T47D (cell line): ENCODE measurements at places on chromosomes 12 and 14.

DNA sequence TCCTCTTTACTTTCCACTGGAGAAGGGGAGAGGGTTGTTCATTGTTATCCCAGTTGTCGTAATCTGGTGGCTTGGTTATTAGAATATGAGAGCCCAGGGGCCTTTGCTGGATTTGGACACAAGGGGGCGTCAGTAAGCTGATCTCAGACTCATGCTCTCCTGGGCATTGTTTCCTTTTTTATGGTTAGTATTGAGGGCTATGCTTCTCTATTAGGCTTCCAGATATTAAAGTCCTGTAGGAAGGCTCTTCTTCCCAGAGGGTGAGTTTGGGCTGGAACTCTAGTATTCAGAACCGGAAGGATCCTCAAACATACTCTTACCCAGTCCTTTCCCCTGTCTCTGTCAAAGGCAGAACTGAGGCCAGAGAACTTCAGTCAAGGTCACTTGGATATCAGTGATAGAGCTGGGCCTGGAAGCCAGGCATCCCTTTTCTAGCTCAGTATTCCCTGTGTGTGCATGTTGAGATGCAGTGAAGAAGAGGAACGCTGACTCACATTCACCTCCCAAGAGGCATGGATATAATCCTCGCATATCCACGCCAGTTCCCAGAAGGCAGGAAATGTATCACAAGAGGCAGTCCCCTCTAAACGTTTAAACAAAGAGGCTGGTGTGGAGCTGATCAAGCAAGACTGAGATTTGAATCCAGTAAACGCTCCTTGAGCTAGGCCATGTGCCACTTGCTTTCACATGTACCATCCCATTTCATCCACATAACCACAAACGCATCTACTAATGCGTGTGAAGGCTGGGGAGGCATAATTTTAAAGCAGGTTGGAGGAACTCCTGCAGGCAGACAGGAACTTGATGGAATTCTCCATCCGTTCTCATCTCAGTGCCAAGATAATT lies 41.6 kb downstream of the UBE3B start:
- DNase-seq, result peak; percentile 77

DNA sequence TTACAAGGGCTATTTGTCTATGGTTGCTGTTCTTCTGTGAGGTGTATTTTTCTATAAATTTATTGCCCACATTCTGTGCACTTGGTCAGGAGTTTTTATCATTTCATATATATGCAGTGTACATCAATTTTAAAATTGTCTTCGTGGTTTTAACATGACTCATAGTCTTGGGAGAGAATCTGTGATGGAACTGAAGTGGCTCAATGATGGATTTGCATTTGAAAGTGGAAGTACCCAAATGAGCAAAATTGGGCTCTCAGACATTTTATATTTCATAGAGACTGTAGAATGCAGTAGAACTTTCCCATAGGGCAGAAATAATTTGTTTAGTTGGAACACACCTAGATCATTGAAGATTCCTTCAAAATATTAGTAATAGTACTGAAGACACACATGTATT lies 1.9 kb upstream of the SCFD1 start:
- no peak for DNase-seq

GRCh38 chr14:22882529-22883172 lies 371 bp upstream of the REM2 start:
- peak; percentile 92 for DNase-seq

DNA sequence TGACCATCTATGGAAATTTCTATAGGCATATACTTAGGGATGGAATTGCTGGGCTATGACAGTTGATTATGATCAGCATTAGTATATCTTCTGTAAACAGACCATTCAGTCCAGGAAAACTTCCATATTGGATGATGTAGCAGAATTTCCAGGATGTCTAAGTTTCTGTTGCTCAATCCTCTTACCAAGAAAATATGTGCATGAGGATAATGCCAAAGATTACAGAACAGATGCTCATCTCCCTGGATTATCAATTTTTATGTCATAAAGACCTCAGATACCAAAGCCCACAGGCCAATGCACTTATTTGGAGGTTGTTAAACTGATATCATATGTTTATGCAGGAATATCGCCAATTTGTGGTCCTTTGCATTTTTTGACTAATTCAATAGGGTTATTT lies 354.4 kb upstream of the FLRT2 start:
- no peak for DNase-seq

- no peak for DNase-seq
Observed at GRCh38 chr12:6355491-6356373, 13.9 kb upstream of the TNFRSF1A start.

DNA sequence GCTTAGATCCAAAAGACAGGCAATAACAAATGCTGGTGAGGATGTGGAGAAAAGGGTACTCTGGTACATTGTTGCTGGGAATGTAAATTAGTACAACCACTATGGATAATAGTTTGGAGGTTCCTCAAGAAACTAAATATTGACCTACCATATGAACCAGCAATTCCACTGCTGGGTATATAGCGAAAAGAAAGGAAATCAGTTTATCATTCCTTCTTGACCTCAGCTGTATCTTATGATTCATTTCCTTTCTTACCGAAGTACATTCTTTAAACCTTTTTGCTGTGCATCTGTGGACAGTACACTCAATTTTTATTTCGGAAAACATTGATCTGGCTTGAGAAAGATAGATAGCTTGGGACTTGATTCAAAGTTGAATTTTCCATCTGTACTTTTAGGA lies 183.2 kb upstream of the LRFN5 start:
- DNase-seq, result no peak

GRCh38 chr12:40331886-40332285 lies 107.1 kb downstream of the LRRK2 start:
- DNase-seq, result no peak

- no peak for DNase-seq
Observed at GRCh38 chr14:77158175-77158881, 16.7 kb upstream of the ZDHHC22 start.

- DNase-seq, result no peak
Observed at GRCh38 chr14:78329371-78329770, 159.2 kb downstream of the NRXN3 start.

GRCh38 chr14:94423453-94424056 lies 29.0 kb downstream of the SERPINA11 start:
- DNase-seq, result peak; percentile 95

DNA sequence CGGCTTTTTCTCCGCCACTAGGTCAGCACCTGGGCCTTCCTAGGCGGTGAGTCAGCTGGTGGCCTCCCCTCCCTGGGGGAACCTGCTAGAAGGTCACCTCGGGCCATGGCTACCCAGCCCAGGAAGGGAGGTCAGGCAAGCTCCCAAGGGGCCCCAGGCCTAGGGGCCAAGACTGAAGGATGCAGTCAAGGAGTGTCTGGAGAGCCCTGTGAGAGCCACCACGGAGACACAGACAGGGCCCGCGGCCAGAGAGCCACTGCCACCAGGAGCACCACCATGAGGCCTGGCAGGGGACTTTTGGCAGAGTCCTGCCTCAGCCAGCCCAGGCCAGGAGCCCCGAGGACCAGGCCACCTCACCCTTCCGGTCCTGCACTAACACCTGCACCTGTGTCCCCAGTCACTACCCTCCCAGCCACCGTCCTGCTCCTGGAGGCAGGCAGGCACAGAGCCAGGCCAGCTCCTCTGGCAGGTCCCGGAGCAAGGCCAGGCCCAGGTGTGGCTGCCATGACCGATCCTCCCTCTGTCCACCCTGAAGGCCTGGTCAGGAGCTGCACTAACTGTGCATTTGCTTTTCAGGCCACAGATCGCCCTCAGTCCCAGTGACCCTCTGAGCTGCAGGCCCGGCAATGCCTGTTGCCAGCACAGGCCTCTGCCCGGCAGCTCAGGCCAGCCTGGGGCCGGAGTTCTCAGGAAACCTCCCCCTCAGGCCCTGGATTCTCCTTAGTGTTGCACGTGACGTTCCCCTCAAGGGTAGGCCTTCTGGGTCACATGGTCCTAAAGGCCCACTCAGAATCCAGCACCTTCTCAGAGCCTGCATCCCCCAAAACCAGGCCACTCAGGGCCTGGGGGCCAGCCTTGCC lies 6.9 kb downstream of the PHETA1 start:
- DNase-seq, result no peak

DNA sequence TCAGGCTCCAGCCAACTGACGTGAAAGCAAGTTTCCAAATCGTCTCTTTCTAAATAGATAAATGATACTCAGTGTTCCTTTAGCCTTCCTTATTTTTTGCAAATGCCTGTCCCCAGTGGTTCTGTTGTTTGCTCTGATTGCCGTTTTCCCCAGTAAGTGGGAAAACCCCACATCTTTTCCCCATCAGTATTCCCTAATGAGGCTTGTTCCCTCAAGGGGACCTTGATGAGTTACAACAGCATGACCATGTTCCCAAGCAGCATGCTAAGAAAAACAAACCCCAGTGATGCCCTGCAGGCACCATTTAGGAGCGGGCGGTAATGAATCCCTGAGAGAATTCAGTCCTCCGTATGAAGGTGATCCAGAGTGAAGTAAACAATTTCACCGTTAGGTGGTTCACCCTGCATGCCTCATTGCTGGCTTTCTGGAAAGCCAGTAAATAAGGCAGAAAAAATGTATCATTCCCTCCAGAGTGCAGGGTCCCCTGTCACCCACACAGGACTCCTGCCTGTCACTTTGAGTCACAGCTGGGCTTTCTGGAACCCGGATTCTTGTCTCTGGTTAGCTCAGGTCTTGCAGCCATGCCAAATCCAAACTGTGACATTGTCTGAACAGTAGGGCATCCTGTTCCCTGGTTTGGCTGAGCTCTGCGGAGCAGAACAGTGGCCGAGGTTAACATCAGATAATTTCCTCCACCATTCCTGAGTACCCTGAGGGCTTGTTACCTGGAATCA lies 222.6 kb downstream of the RGS6 start:
- no peak for DNase-seq

DNA sequence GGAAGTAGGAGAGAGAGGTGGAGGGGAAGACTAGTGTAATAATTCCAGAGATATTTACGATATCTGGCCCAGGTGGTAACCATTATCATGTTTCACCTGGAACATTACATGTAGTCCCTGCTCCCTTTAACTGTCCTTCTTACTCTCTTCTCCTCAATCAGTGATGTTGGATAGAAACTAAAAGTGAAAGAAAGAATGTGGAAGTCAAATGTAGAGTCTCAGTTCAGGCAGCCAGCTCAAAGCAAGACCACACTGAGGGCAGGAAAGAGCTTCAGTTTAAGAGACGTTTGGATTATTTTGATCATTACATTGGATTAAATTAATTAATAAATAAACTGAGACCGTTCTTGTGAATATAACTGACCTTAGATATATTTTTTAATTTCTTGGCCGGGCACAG lies 594.4 kb downstream of the FLRT2 start:
- DNase-seq, result no peak

GRCh38 chr12:7303230-7303629 lies 642 bp upstream of the ACSM4 start:
- no peak for DNase-seq

- DNase-seq, result no peak
Observed at GRCh38 chr12:122137229-122137628, 36.8 kb downstream of the IL31 start.

DNA sequence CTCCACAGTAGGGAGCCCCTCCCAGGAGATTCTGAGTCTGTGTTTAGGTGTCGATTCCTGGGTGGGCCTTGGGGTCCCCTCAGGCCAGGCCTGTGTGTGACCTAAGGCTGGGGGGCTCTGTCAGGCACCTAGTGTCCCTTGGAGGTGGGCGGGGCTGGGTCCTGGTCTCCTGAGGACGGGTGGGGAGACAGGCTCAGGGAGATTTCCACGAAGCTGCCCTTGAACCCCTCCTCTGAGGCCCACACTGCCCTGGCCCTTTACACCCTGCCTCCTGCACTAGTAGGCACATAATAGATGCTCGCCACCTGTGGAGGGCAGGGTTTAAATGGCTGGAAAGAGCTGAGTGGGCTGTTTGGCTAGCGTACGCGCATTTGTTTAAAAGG lies 32.9 kb downstream of the MEG3 start:
- no peak for DNase-seq

DNA sequence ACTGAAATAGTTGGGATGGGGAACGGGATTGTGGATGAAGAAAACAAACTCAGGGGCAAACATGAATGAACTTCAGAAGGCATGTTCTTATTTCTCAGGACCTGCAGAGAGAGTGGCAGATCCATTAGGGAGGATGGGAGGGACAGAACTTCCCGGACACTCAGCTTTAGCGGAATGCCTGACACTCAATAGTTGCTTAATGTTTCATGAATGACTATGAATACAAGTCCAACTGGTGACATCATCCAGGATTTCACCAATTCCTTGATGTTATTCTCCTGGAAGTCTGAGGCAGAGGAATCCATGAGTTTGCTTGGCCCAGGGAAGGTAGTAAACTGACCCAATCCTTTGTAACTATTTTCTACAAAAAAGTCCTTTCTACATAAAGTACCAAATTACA lies 37.8 kb upstream of the LRRC10 start:
- no peak for DNase-seq

- no peak for DNase-seq
Observed at GRCh38 chr12:131027876-131028586, 74.3 kb downstream of the ADGRD1 start.

DNA sequence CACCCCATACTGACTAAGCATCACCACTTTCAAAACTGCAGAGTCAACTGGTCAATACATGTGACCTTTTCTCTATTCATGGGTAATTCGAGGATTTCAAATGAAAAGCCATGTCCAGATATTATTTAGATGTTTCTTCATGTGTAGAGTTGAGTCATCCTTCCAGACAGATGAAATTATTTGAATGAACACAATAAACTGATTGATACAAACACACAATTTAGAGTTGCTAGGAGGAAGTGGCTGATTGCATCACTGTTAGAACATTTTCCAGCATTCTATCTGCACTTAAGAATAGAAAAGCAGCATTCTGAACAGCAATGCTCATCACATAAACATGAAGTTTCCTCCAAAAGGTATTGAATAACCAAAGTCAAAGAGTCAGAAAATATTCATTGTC lies 273.5 kb upstream of the SOX5 start:
- DNase-seq, result no peak

DNA sequence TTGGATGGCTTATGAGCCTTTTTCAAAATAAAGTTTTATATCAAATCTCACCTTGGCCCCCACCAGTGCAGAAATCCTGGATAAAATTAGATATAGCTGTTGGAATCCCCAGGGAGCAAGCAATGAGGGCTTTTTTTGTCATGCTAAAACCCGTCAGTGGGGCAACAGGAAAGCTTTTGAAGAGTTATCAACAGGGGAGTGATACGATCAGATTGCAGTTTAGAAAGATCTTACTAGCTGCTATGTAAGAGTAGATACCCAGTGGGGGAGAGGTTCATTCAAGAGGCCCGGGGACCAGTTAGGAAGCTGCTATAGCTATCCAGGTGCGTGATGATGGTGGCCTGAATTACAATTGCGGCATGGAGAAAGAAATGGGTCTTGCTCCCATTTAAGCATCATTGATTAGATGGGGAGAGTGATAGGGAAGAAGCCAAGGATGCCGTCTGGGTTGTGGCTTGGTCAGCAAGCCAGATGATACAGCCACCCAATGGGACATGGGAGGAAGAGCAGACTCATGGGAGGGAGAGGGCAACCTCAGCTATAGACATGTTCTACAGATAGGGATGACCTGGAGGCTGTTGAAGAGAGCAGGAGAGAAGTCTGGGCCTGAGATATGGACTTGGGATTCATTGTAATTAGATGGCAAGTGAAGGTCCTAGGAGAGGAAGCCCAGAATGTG lies 272.4 kb downstream of the DPF3 start:
- no peak for DNase-seq

- DNase-seq, result no peak
Observed at GRCh38 chr14:99138999-99139865, 132.8 kb downstream of the BCL11B start.
